ENCODE measurements at places on chromosomes 11 and 22.

GRCh38 chr11:62544581-62545436 is 1.8 kb downstream of the AHNAK start:
- DNase-seq = no peak

DNA sequence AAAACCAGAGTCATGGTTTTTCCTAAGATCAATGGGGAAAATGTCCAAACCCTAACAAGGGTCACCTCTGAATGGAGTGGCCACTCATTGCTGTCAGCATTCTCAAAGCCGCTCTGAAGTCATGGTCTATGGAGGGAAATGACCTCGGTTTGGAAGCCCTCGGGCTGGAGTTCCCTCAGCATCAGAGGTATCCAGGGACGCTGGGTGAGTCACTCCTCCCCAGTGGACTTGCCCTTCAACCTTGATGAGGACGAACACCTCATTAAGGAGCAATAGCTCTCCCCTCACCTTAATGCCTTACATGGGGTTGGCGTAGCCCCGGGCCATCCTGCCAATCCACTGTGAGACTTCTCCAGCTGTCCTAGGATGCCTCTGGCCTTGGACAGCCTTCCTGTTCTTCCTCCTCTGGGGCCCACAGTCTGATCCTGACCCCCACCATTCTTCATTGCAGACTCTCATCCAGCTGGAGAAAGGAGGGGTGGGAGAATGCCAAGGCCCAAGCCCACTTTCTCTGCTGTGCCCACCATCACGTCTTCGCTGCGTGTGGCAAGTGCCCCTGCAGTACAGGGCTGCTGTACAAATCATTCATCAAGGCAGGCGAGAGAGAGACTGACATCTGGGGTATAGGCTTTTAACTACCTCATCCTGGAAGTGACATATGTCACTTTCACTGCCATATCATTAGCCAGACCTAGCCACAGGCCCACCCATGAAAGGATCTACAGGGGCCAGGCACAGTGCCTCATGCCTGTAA is 25.4 kb upstream of the MYH9 start:
- no peak for DNase-seq

- no peak for DNase-seq
Observed at GRCh38 chr11:78869293-78869692, 294.6 kb upstream of the NARS2 start.

DNA sequence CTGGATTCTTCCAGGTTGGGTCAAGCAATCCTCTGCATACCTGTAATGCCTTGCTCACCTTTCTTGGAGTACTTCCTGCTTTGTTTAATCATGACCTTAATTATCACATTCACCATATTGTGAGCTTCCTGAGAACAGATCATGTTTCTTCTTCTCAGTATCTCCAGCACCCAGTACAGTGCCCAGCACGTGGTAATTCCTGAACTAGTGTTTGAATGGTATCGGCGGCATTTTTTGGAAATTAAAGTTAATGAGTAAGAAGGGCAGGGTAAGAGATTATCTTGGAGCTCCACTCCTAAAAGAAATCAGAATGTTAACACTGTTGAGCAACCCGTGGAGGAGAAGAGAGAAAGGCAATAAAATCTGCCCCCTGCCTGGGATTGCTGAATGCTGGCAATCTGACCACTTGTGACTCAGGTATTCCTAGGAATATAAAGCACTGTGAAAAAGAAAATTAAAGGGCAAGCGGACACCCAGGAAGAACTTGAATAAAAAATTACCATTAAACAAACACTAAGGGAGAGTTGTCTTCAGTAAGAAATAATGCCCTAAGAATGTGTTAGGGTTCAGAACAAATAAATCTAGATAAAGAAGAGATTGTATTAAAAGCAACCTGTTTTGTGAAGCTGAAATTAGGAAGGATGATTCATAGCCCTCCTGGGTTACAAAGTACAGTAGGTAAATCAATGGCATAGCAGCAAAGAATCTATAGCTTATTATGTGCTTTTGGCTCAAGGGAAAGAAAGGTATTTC is 92.9 kb downstream of the PDHX start:
- DNase-seq = no peak

DNA sequence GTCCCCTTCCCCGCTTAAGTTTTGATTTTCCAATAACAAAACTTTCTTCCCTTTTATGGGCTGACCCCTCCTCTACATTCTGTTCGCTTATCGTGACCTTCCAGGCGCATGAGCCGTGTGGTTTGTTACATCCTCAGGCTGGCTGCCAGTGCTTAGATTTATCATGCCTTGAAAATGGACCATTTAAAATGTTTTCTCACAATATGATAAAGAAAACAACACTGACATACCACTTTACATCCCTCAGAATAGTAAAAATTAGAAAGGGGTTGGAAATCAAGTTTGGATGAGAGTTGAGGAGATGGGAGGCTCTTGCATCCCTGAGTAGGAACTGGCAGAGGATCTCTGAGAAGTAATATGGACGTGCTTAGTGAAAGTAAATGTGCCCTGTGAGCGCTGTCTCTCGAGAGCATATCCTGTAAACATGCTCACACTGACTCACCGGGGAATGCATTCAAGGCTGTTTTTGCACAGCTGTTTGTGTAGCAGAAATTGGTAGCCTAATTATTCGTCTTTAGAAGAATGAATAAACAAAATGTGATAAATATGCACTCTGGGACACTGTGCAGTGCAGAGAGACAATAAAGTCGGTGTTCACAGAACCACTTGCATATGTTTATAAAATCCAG is 17.1 kb upstream of the TOLLIP start:
- DNase-seq = no peak

DNA sequence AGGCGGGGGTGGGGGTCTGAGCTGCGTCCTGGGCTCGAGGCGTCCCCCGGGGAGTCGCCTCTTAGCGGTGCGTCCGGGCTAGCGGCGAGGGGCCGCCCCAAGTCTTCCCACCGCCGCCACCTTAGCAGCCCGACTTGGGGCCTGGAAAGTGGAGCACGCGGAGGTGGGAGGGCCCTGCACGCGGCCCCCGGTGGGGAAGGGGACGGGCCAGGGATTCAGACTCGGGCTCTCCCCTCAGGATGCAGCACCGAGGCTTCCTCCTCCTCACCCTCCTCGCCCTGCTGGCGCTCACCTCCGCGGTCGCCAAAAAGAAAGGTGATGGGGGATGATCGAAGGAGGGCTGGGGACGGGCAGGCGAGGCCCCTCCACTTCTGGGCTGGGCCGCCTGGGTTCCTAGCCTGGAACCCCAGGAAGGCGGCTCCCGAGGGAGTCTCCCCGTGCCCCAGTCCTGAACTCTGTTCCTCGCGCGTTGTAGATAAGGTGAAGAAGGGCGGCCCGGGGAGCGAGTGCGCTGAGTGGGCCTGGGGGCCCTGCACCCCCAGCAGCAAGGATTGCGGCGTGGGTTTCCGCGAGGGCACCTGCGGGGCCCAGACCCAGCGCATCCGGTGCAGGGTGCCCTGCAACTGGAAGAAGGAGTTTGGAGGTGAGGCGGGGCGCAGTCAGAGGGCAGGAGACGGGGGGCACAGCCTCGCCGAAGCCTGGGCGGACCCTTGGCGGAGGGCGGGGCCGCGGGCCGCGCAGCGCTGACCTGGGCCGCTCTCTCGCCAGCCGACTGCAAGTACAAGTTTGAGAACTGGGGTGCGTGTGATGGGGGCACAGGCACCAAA is 563 bp downstream of the MDK start:
- DNase-seq = no peak
